Activated T-cell treated with anti-CD3 and anti-CD28 coated beads, Interleukin-2, amount 50 U/mL, for 24 hours (primary cell): ENCODE measurements at places on chromosomes 3 and 15.

GRCh38 chr3:9767418-9767817, 2.3 kb downstream of the CAMK1 start:
- H3K4me3 ChIP-seq: no peak overlapping the region
- peaks cover 49% of the 10 kb centered on the region for H3K36me3 ChIP-seq
- no peak for DNase-seq
- H3K27me3 ChIP-seq: no peaks in the 10 kb centered on the region
- H3K4me1 ChIP-seq: peaks cover 41% of the 10 kb centered on the region
- peak overlapping the region; percentile 50 for H3K27ac ChIP-seq

GRCh38 chr3:192273697-192274010, 453.7 kb downstream of the FGF12 start:
- H3K4me1 ChIP-seq: no peaks in the 10 kb centered on the region
- H3K27ac ChIP-seq: no peak overlapping the region
- H3K36me3 ChIP-seq: no peaks in the 10 kb centered on the region
- no peak overlapping the region for H3K4me3 ChIP-seq
- DNase-seq: no peak

DNA sequence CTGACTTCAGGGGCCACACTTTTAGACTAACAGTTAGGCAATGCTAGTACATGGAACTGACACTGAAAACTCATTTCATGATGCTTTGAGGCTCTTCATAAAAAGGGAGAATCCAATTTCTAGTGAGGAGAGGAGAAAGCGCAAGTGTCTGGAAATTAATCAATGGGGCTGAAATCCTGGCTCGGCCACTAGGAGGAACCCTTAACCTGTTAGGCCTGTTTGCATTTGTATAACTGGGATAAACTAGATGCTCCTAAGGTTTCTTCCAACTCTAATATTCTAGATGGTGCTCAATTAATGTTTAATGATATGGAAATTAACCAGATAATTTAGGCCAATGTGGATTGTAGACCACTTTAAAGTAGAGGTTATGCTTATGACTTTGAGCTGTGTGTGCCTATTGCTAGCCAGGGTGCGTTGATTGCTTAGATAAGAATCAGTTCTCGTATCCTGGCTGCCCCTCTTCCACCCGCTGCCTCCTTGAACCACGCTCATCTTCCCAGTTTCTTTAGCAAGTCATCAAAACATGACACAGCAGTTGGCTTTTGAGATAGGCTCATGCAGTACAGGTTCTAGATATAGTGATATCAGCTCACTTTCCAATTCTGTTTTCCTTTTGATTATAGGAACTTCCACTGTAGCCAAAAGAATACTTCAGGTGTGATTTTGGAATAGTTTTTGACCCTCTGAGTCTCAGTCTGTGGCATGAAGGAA, 16.8 kb upstream of the CRBN start:
- no peak for DNase-seq
- no peaks in the 10 kb centered on the region for H3K27me3 ChIP-seq
- H3K27ac ChIP-seq: no peak overlapping the region
- no peak overlapping the region for H3K4me3 ChIP-seq

- peak overlapping the region; percentile 88 for H3K27ac ChIP-seq
- DNase-seq: no peak
- H3K4me3 ChIP-seq: no peak overlapping the region
Observed at GRCh38 chr15:64515196-64515595, 54.8 kb downstream of the ZNF609 start.

- H3K36me3 ChIP-seq: no peaks in the 10 kb centered on the region
- H3K4me3 ChIP-seq: no peak overlapping the region
- DNase-seq: peak; percentile 64
- H3K27ac ChIP-seq: no peak overlapping the region
- peaks cover 2% of the 10 kb centered on the region for H3K27me3 ChIP-seq
Observed at GRCh38 chr3:108477511-108478147, 32.8 kb downstream of the MYH15 start.

DNA sequence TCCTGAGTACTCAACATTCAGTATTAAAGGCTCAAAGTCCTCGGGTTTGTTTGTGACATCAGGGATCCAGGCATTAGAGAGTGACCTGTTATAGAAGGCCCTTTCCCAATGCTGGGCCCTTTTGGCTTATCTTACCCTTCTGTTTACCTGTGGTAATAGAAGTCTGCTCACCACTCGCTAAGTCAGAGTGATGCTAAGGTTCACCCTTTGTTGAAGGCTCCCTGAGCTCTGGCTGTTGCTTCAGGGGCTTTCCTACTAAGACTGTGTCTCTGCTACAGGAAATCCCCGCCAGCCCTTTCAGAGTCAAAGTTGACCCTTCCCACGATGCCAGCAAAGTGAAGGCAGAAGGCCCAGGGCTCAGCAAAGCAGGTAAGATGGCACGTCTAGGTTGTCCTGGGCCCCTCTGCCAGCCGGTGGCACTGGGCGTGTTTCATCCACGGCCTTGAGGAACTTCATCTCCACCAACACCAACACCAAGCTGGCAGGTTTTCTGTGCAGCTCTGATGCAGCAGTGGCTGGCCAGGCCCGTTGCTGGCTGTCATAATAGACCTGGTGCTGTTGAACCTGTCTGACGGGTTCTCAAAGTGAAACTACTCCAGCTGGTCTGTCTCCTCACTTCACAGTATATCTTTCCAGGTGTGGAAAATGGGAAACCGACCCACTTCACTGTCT, 99.1 kb downstream of the DNASE1L3 start:
- no peaks in the 10 kb centered on the region for H3K27me3 ChIP-seq
- H3K4me3 ChIP-seq: no peak overlapping the region
- DNase-seq: no peak
- H3K4me1 ChIP-seq: peaks cover 23% of the 10 kb centered on the region
- H3K36me3 ChIP-seq: peaks cover 68% of the 10 kb centered on the region
- peak overlapping the region; percentile 23 for H3K27ac ChIP-seq

- H3K36me3 ChIP-seq: no peaks in the 10 kb centered on the region
- no peak for DNase-seq
- H3K27ac ChIP-seq: no peak overlapping the region
- H3K4me3 ChIP-seq: no peak overlapping the region
Observed at GRCh38 chr3:13707456-13707855, 158.5 kb downstream of the FBLN2 start.

GRCh38 chr3:188310270-188310710, 156.3 kb downstream of the LPP start:
- H3K27ac ChIP-seq: peak overlapping the region; percentile 94
- H3K4me3 ChIP-seq: peak overlapping the region; percentile 11
- DNase-seq: no peak
- no peaks in the 10 kb centered on the region for H3K27me3 ChIP-seq
- H3K4me1 ChIP-seq: peaks cover 33% of the 10 kb centered on the region
- peaks cover 31% of the 10 kb centered on the region for H3K36me3 ChIP-seq

- H3K4me3 ChIP-seq: no peak overlapping the region
- DNase-seq: no peak
- H3K4me1 ChIP-seq: no peaks in the 10 kb centered on the region
- no peaks in the 10 kb centered on the region for H3K27me3 ChIP-seq
- no peak overlapping the region for H3K27ac ChIP-seq
- H3K36me3 ChIP-seq: no peaks in the 10 kb centered on the region
Observed at GRCh38 chr15:68637767-68638404, 59.1 kb downstream of the CORO2B start.

DNA sequence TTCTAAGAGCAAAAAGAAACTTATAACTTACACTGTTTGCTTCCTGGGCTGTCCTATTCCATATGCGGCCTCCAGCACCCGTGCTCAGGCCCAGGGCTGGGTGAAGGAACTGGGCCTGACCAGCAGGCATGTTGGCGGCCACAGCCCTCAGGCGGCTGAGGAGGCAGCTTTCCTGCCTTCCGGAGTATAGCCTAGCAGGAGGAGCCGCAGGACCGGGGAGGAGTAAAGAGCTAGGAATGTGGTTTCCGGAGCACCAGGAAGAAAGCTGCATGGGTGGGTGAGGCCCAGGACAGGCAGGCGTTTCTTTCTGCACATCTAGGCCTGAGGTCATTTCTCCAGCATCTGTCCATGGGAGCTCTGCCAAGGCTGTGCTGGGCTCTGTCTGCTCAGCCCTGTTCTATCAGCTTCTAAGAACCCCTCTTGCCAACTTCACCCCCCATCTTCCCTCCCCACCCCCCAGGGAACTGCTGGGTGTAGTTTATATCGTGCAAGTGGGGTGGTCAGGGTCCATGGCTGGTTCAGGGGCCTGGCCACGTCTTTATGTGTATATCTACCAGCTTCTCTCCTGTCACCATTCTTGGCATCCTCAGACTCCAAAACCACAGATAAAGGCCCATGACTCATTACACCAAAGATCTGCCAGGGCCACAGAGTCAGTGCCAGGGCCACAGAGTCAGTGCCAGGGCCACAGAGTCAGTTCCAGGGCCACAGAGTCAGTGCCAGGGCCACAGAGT, 7.8 kb upstream of the KIF7 start:
- H3K4me1 ChIP-seq: peaks cover 1% of the 10 kb centered on the region
- H3K27ac ChIP-seq: no peak overlapping the region
- no peaks in the 10 kb centered on the region for H3K36me3 ChIP-seq
- H3K27me3 ChIP-seq: peaks cover 50% of the 10 kb centered on the region
- no peak for DNase-seq

GRCh38 chr3:128398586-128398985, 68.1 kb downstream of the DNAJB8 start:
- no peaks in the 10 kb centered on the region for H3K4me1 ChIP-seq
- H3K36me3 ChIP-seq: no peaks in the 10 kb centered on the region
- DNase-seq: no peak

GRCh38 chr3:172646439-172647015, 64.3 kb downstream of the NCEH1 start:
- H3K27ac ChIP-seq: no peak overlapping the region
- H3K27me3 ChIP-seq: no peaks in the 10 kb centered on the region
- no peaks in the 10 kb centered on the region for H3K4me1 ChIP-seq
- H3K4me3 ChIP-seq: no peak overlapping the region
- no peak for DNase-seq

DNA sequence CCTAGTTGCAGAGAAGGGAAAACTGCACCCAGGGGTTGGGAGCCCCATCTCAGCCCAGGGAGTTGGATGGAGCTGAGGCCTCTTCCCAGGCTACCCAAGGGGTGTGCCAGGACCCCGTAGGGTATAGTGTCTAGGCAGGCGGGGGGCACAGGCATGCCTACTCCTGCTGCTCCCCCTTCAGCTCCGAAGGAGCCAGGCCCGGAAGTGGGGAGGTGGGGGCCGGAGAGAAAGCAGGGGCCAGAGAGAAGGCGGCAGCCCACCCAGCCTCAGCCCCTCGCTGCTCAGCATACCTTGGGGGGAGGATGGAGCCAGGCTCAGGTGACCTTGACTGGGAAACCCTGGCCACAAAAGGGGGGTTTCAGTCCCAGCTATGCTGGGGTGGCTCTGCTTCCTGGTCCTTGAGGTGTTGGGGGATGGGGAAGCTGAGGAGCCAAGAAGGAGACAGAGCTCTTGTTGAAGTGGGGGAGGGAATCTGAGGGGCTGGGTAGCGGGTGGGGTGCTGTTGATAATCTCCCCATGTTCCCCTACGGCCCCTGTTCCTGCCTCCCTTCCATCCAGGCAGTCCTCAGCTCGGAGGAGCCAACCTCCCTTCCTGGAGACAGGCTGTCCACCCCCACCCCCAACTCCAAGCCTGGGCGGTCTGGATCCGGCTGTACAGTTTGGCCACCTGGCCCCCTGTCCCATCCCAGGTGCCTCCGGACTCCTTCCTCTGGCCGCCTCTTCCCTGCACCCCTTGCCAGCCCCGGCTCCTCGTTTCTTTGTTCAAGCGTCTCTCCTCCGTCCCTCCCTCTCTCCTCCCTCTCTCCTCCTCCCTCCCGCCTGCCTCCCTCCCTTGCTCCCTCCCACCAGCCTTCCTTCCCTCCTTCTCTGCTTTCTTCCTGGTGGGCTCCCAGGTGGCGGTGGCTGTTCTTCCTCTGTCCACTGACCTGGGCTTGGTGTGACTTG, 1.7 kb downstream of the SEMA3F start:
- no peak overlapping the region for H3K27ac ChIP-seq
- no peak overlapping the region for H3K4me3 ChIP-seq
- no peaks in the 10 kb centered on the region for H3K36me3 ChIP-seq
- no peak for DNase-seq
- peaks cover 9% of the 10 kb centered on the region for H3K4me1 ChIP-seq

GRCh38 chr3:65438096-65438495, 600.6 kb downstream of the MAGI1 start:
- no peaks in the 10 kb centered on the region for H3K36me3 ChIP-seq
- H3K4me3 ChIP-seq: no peak overlapping the region
- DNase-seq: no peak
- no peak overlapping the region for H3K27ac ChIP-seq
- no peaks in the 10 kb centered on the region for H3K4me1 ChIP-seq
- no peaks in the 10 kb centered on the region for H3K27me3 ChIP-seq

- H3K36me3 ChIP-seq: peaks cover 82% of the 10 kb centered on the region
- H3K27ac ChIP-seq: no peak overlapping the region
- no peak for DNase-seq
- no peaks in the 10 kb centered on the region for H3K27me3 ChIP-seq
- H3K4me1 ChIP-seq: no peaks in the 10 kb centered on the region
- H3K4me3 ChIP-seq: no peak overlapping the region
Observed at GRCh38 chr15:40978141-40978540, 24.9 kb downstream of the CHAC1 start.

DNA sequence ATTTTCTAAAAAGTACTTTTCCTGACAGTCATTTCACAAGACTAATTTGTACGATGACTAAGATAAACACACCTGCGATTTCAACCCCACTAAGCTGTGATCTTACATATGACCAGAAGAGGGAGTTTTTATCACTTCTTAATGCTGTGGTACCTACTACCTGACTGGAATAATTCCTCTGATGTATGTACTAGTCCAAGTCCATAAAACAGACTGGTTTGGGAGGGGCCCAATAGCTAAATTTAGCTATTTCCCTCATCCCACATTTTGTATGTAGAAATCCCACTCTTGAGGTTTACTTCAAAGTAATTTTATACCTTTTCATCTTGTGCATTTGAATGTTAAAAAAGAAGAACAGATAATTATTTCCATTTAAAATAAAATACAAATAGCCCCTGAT, 49.7 kb upstream of the SCAANT1 start:
- peaks cover 68% of the 10 kb centered on the region for H3K4me1 ChIP-seq
- no peak overlapping the region for H3K27ac ChIP-seq
- H3K4me3 ChIP-seq: no peak overlapping the region
- no peak for DNase-seq

GRCh38 chr3:61032991-61033390, 218.3 kb downstream of the FHIT start:
- H3K4me1 ChIP-seq: no peaks in the 10 kb centered on the region
- no peak overlapping the region for H3K27ac ChIP-seq
- no peaks in the 10 kb centered on the region for H3K36me3 ChIP-seq
- no peak for DNase-seq

DNA sequence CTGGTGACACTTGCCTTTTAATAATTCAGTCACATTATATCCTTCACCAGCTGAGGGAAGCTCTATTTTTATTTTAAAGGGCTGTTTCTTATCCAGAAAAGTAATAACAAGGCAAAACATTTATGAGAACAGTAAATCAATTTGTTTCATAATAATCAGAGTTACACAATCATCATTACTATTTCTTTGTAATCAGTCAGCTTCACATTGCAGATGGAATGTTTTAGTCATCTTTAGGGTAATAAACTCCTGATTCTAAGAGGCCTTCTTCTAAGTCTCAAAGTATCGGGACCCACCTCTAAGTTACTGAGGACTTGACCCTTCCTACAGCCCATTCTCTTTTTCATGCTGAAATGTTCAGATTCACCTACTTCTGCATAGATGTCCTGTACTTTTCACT, 298.3 kb upstream of the TGFBR2 start:
- DNase-seq: no peak
- no peaks in the 10 kb centered on the region for H3K36me3 ChIP-seq
- H3K27ac ChIP-seq: no peak overlapping the region
- no peaks in the 10 kb centered on the region for H3K27me3 ChIP-seq
